AG10803 (cell line): ENCODE measurements at places on chromosomes 11 and 22.

GRCh38 chr11:69697469-69697843 is 6.4 kb downstream of the FGF19 start:
- DNase-seq = no peak

DNA sequence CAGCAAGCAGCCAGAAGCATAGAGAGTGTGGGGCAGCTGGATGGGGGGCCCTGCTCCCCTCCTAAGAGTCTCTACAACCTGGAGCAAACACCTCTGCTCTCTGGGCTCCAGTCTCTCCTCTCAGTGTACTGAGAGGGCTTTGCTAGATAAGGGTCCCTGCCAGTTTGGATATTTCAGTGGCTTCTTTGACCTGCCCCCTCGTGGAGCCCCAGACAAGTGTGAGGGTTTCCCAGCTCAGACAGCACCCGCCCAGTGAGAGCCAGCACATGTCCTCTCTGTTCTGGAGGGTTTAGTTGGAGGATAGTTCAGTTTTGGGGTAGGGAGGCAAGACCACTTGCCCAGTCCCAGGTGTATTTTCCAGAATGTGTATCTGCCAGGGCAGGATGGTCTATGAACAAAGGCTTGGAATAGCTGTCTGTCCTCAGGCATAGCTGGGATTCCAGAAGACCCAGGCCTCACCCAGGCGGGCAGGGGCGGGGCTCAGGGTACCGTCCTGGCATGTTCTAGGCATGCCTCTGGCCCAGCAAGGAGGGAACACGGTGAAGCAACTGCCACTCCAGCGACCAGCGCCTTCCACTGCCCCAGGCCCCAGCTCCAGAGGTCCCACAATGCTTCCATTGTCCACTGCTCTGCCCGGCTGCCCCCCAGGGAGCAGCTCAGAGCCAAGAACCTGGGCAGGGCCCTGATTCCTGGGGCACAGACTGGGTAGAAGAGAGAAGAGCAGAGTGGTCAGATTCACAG is 7.5 kb upstream of the MICALL1 start:
- peak; percentile 18 for DNase-seq

DNA sequence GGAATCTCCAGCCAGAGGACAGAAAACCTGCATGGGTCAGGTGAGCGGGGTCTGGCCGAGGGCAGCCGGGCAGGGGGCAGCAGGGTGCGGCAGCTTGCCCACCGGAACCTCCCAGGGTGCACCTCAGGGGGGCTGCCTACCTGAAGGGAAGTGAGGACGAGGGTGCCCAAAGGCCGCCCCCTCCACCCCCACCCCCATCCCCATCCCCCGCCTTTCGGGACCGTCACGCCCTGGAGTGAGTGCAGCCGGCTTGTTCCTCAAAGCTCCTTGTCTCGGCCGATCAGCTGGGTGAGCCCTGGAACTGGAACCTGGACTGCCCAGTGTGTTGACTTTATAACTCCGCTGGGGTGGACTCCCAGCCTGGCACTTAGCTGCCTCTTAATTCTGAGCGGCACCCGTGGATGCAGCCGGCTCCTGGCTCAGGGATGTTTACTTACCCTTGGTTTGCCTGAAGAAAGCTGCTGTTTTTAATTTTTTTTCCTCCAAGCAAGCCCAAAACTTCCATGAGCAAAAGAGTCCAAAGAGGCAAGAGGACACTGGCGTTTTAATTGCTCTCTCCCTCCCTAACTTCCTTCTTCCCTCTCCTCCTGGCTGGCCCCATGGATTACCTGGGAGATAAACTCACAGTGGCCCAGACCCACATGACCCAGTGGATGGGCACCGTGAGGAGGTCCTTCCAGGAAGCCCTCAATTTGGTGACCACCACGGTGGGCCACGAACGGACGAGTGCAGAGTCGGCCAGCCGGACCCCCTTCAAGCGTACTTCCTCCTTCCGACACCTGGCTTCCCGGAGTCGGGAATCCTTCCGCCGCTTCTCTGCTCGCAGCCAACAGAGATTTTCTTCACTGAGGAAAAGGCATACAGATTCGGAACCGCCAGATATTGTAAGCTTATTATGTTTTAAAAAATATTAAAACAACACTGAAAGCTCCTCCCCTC is 87.8 kb upstream of the CRYBB3 start:
- DNase-seq = no peak

DNA sequence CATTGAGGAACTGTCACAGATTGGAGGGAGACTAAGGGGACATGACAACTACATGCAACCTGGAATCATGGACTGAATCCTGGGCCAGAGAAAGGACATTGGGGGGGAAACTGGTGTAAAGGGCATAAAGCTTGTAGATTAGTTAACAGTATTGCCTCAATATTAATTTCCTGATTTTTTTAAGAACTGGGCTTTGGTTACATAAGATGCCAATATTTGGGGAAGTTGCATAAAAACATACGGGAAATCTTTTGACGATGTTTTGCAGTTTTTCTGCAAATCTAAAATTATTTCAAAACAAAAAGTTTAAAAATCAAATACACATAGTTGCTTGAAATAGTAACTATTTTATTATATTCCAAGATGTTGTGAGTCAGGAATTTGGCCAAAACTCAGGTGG is 2.9 kb upstream of the FOLR3 start:
- DNase-seq = no peak

DNA sequence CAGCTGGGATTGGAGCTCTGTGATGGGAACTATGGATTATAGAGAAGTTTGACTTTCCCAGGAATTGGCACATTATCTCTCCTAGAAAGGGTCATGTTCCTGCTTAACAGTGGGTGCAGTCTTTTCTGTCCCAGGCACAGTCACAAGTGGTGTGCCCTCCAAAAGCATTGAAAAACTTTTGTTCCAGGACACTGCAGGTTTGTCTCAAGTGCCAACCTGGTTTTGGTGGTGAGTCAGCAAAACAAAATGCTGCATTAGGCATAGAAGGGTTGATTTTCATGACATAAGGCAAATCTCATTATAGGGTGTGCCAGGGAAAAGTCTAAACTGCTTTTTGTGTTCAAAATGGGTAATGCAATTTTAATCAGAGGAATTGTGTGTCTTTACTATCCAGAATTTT is 4.9 kb downstream of the HTATIP2 start:
- DNase-seq = no peak

DNA sequence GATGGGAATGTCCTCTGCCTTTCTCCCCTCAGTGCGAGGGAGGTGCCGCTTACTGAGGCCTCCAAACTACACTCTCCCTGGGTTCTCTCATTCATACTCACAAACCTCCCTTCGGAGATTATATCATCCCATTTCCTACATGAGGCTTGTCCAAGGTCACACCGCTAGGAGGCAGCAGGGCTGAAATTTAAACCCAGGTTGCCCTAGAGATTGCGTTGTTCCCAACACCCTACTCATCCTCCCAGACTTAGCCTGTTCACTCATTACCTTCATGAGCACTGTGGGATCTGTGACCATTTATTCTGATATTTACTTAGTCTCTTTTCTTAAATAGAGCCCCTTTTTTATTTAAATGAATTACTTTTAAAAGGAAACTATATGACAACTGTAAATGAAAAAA is 31.1 kb downstream of the SDHAF2 start:
- no peak for DNase-seq

GRCh38 chr11:44874284-44874683 is 76.4 kb downstream of the TP53I11 start:
- DNase-seq = no peak
